MCF 10A (cell line): ENCODE measurements at places on chromosomes 3 and 15. TPM values are rescaled to one million over a fixed set of nuclear protein-coding genes. Genes with fewer than 3 reads are reported as not detected.

- peaks cover 5% of the 10 kb centered on the region for H3K36me3 ChIP-seq
- DNase-seq, result peak; percentile 64
- H3K27ac ChIP-seq, result peak overlapping the region; percentile 84
- peak overlapping the region; percentile 35 for H3K4me3 ChIP-seq
Observed at GRCh38 chr15:64009798-64010261, 36.5 kb downstream of the DAPK2 start.

DNA sequence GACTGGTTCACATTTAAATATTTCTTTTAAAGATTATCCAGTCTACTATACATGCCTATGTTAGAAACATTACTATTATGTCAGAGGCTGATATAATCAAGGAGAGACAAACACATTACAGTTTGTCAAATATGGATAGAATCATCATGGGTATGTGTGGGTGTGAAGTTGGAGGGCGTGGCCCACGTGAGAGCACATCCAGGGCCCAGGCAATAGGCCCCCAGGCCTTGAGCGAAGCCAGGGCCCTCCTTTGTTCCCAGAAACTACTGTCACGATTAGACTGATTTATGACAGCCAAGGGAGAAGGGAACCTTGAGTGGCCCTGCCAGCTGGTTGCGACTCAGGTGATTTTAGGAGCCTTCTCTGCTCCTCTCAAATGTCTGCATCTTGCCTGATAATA lies 26.9 kb upstream of the LDHAL6B start:
- H3K27me3 ChIP-seq, result no peaks in the 10 kb centered on the region
- H3K27ac ChIP-seq, result no peak overlapping the region
- H3K4me3 ChIP-seq, result no peak overlapping the region
- peaks cover 11% of the 10 kb centered on the region for H3K4me1 ChIP-seq
- DNase-seq, result no peak
- peaks cover 60% of the 10 kb centered on the region for H3K36me3 ChIP-seq

GRCh38 chr15:70422342-70422741 lies 324.6 kb upstream of the TLE3 start:
- H3K27me3 ChIP-seq, result peaks cover 73% of the 10 kb centered on the region
- H3K27ac ChIP-seq, result no peak overlapping the region
- peaks cover 7% of the 10 kb centered on the region for H3K4me1 ChIP-seq
- no peak for DNase-seq
- no peak overlapping the region for H3K4me3 ChIP-seq

GRCh38 chr15:38053205-38053604 lies 118.8 kb downstream of the TMCO5A start:
- no peak for DNase-seq
- no peak overlapping the region for H3K27ac ChIP-seq
- H3K4me1 ChIP-seq, result peaks cover 16% of the 10 kb centered on the region
- no peaks in the 10 kb centered on the region for H3K27me3 ChIP-seq

DNA sequence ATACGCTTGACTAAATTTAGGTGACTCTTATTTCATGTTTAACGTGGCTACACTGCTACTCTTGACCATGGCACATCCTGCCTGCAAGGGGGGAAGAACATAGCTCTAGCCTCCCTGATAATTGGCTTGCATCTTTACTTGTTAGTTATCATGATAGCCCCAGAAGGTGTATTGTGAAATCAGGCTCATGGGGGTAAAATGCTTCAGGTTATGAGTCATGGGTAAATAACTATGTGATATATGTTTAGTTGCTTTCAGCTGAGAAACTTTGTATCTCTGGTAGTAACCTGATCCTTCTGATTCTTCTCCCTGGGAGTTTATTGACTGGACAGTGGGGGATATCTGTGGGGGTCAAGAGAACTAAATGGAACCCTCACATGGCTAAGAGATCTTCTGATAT lies 660.8 kb upstream of the UBE2E2 start:
- no peaks in the 10 kb centered on the region for H3K27me3 ChIP-seq
- H3K4me1 ChIP-seq, result no peaks in the 10 kb centered on the region
- peak; percentile 58 for DNase-seq
- H3K36me3 ChIP-seq, result no peaks in the 10 kb centered on the region

CAMK2N2 gene
- total RNA-seq, result 6.1 TPM in 2 replicates

APOD gene
- 0.83 and 1.9 TPM in 2 replicates for total RNA-seq

MEX3B gene
- 4.6 and 5.3 TPM in 2 replicates for total RNA-seq

ANKDD1A gene
- total RNA-seq, result 0.16 and 0.66 TPM in 2 replicates
